Vagina (tissue), 2 donors: ENCODE measurements at places on chromosomes 2 and 18. TPM values are rescaled to one million over a fixed set of nuclear protein-coding genes. Genes with fewer than 3 reads are reported as not detected.

MERTK gene
- 15.7 TPM for total RNA-seq

DCC gene
- total RNA-seq, result not detected

ARHGAP25 gene
- 9.6 TPM for total RNA-seq

SPR gene
- total RNA-seq, result 45.7 TPM

FER1L5 gene
- 0.74 TPM for total RNA-seq

LNPK gene
- total RNA-seq, result 32.7 TPM

MITD1 gene
- 23.3 TPM for total RNA-seq

GRHL1 gene
- 126 TPM for total RNA-seq

RAPH1 gene
- 22.6 TPM for total RNA-seq
